ENCODE measurements at places on chromosomes 11 and 22. TPM values are rescaled to one million over a fixed set of nuclear protein-coding genes. Genes with fewer than 3 reads are reported as not detected.

RFPL2 gene
- total RNA-seq: not detected

RFPL3 gene
- total RNA-seq: not detected

NCAM1 gene
- total RNA-seq: 65.7 TPM

DEFB131B gene
- total RNA-seq: not detected

PKDREJ gene
- total RNA-seq: not detected

CCDC116 gene
- 2.5 TPM for total RNA-seq

- H3K36me3 ChIP-seq: no peaks in the 10 kb centered on the region
- H3K4me1 ChIP-seq: no peaks in the 10 kb centered on the region
- peaks cover 3% of the 10 kb centered on the region for H3K27me3 ChIP-seq
- DNase-seq: peak; percentile 92
- H3K27ac ChIP-seq: no peak overlapping the region
Measured at GRCh38 chr22:23521441-23522113, 58.5 kb downstream of the IGLL1 start.

GRCh38 chr11:118612378-118612777, 5.0 kb downstream of the PHLDB1 start:
- H3K27me3 ChIP-seq: peaks cover 21% of the 10 kb centered on the region
- H3K27ac ChIP-seq: no peak overlapping the region
- DNase-seq: no peak
- H3K4me3 ChIP-seq: no peak overlapping the region

DNA sequence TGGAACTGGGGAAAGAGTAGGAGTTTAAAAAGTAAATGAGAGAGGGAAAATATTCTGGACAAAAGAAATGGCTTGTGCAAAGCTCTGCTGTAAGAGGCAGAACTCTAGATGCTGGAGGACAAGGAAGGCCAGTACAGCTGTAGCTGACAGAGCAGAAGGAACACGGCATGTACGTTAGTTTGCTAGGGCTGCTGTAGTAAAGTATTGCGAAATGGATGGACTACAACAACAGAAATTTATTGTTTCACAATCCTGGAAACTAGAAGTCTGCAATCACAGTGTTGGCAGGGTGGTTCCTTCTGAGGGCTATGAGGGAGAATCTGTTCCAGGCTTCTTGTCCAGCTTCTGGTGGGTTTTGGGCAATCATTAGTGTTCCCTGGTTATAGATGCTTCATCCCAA, 454.4 kb downstream of the NTM start:
- H3K4me1 ChIP-seq: no peaks in the 10 kb centered on the region
- H3K27me3 ChIP-seq: no peaks in the 10 kb centered on the region
- H3K4me3 ChIP-seq: no peak overlapping the region
- H3K36me3 ChIP-seq: no peaks in the 10 kb centered on the region
- H3K27ac ChIP-seq: no peak overlapping the region
- no peak for DNase-seq

DNA sequence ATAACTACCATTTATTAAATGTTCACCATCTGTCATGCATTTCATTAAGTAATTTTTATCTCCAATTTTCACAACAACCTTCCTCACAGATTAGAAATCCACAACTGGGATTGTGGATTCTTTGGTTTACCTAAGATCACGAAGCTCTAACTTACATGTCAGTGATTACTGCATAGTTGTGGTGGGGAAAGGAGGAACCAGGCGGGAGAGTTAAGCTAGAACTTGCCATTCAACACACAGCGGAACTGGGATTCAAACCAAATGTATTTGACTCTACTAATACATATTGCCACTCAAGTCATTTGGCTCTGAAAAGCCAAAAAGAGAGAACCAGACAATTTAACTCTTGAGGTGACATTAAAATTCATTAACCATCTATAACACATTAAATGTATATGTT, 10.4 kb upstream of the LAYN start:
- no peak overlapping the region for H3K27ac ChIP-seq
- H3K27me3 ChIP-seq: peaks cover 41% of the 10 kb centered on the region
- no peak for DNase-seq
- H3K4me1 ChIP-seq: peaks cover 9% of the 10 kb centered on the region
- no peak overlapping the region for H3K4me3 ChIP-seq

DNA sequence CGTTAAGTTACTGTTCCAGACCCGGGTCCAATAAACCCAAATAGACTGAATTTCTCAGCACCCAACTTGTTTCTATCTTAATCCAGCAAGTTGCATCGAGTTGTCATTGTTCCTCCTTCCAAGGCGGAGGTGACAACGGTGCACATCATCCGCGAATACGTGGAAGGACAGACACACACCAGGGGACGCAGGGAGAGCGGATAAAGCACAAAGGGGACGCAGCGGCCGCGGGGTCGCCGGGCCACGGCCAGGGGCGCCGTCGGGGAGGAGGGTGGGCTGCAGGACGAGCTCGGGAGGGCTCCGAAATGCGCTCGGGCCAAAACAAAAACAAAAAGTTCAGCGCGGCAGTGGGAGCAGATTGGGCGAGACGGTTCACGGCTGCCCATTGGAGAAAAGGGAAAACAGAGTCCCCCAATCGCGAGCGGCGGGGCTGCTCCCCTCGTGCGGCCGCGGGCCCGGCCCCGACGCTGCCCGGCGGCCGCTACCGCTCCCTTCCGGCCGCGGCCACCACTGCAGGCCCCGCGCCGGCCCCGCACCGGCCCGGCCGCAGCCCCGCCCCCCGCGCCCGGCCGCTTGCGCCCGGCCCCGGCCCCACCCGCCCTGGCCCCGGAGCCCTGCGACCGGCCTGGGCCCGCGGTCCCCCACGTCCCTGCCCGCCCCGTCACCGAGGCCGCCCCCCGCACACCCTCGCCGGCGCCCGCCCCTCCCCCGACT, 518 bp downstream of the KMT5B start:
- no peaks in the 10 kb centered on the region for H3K36me3 ChIP-seq
- peak overlapping the region; percentile 94 for H3K4me3 ChIP-seq
- peak; percentile 78 for DNase-seq
- H3K27ac ChIP-seq: peak overlapping the region; percentile 72
- peaks cover 39% of the 10 kb centered on the region for H3K4me1 ChIP-seq
- H3K27me3 ChIP-seq: peaks cover 6% of the 10 kb centered on the region

GRCh38 chr11:71962428-71963038, 33.7 kb downstream of the RNF121 start:
- no peaks in the 10 kb centered on the region for H3K27me3 ChIP-seq
- no peak for DNase-seq
- H3K4me1 ChIP-seq: peaks cover 18% of the 10 kb centered on the region
- H3K36me3 ChIP-seq: peaks cover 7% of the 10 kb centered on the region
- H3K27ac ChIP-seq: peak overlapping the region; percentile 55
- H3K4me3 ChIP-seq: peak overlapping the region; percentile 8

DNA sequence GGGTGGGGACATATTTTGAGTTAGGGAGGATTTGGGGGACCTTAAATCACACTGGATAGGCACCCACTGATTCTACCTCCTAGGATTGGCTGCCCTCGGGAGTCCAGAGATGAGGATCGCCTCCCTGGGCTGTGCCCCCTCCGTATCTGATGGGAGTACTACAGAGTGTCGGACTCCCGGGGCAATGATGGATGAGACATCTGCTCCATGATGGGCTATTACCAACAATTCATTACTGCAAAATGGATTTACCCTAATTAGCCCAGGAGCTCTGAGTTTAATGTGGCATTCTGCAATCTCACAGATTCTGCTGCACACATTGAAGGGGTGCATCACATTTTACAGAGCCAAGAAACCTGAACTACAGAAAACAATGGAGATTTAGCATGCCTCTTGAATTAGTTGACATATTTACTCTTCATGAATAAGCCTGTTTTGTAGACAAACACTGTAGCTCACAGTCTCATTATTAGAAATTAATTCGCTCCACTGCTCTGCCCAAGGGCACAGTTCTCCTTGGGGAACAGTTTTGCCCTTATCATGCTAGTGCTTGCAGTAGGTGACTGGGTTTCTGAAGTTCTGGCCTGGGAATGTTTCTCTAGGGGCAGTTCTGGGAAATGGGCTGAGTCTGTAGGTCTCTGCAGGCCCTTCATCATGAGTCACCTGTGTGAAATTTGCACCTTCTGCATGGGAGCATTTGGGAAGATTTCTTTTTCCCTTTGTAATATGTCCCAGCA, 217.1 kb upstream of the PLET1 start:
- H3K4me3 ChIP-seq: no peak overlapping the region
- no peak overlapping the region for H3K27ac ChIP-seq
- DNase-seq: no peak
- no peaks in the 10 kb centered on the region for H3K4me1 ChIP-seq

- H3K27me3 ChIP-seq: peaks cover 10% of the 10 kb centered on the region
- no peak overlapping the region for H3K4me3 ChIP-seq
- H3K36me3 ChIP-seq: no peaks in the 10 kb centered on the region
- DNase-seq: no peak
- peaks cover 16% of the 10 kb centered on the region for H3K4me1 ChIP-seq
Measured at GRCh38 chr11:69002570-69003231, 10.3 kb downstream of the MRGPRF start.

DNA sequence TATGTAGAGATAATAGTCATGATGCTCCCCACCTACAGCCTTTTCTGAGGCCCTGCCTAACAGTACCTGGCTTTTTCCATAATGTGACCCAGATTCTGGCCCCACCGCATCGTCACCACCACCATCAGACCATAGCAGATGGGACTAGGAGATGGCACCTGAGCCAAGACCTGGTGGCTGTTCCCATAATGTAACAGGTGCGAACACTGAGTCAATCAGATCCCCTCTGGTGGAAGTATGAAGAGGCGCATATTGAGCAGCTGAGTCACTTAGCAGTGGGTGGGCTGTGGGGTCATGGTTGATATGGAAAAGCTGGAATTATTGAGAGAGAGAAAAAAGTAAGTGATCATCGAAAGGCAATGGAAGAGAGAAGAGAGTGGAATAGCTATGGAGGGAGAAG, 578.0 kb upstream of the CADM1 start:
- no peaks in the 10 kb centered on the region for H3K4me1 ChIP-seq
- H3K36me3 ChIP-seq: no peaks in the 10 kb centered on the region
- no peak for DNase-seq

DNA sequence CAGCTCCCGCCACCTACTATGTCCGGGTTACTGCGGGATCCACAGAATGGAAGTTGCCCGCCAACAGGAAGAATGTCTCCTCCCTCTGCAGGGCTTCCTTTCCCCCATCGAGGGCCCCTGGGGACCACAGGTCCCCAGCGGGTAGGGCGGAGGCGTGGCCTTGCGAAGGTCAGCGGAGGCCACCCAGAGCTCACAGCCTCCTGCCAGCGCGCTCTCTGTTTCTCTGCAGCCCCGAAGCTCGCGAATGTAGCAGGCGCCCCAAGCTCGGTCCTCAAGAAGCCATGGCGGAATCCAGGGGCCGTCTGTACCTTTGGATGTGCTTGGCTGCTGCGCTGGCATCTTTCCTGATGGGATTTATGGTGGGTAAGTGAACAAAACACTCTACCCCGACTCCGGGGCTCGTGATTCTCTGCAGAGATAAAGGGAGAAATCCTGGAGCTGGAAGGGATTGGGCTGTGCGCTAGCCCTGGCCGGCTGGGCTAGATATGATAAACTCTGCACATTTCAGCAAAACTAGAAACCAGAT, at the start of gene NAALAD2:
NAALAD2 (plus strand) TSS at position 186 of the 526 bp plus-strand sequence; CDS start at position 282, 96 bp downstream.
- no peak within 1 kb of the TSS for H3K4me3 ChIP-seq
- peaks cover 13% of the 10 kb centered on the region for H3K27me3 ChIP-seq

Data from natural killer cell treated with Interleukin-12 subunit alpha and Interleukin-12 subunit beta and Interleukin-15 and Interleukin-18, amount 100 ng/mL, for 72 hours (primary cell).